ENCODE measurements at places on chromosomes 2 and 18. TPM values are rescaled to one million over a fixed set of nuclear protein-coding genes. Genes with fewer than 3 reads are reported as not detected.

Gene AQP12B
- not detected for total RNA-seq

Gene SLC23A3
- 0.63 TPM for total RNA-seq

Gene MOCOS
- 2.2 TPM for total RNA-seq

Gene BMP10
- not detected for total RNA-seq

Data from bronchial smooth muscle cell (primary cell).